Progenitor cell of endocrine pancreas (in vitro differentiated cells): ENCODE measurements at places on chromosomes 7 and 10.

- DNase-seq, result no peak
- H3K36me3 ChIP-seq, result no peaks in the 10 kb centered on the region
- no peaks in the 10 kb centered on the region for H3K4me1 ChIP-seq
- H3K27ac ChIP-seq, result no peak overlapping the region
- H3K27me3 ChIP-seq, result peaks cover 16% of the 10 kb centered on the region
- no peak overlapping the region for H3K4me3 ChIP-seq
Measured at GRCh38 chr10:28411648-28412047, 108.8 kb upstream of the MPP7 start.

GRCh38 chr7:127899411-127899810, 131.8 kb downstream of the LRRC4 start:
- no peaks in the 10 kb centered on the region for H3K36me3 ChIP-seq
- no peak overlapping the region for H3K4me3 ChIP-seq
- peaks cover 18% of the 10 kb centered on the region for H3K4me1 ChIP-seq
- no peaks in the 10 kb centered on the region for H3K27me3 ChIP-seq
- no peak overlapping the region for H3K27ac ChIP-seq

- H3K4me1 ChIP-seq, result no peaks in the 10 kb centered on the region
- no peak overlapping the region for H3K27ac ChIP-seq
- H3K36me3 ChIP-seq, result peaks cover 34% of the 10 kb centered on the region
- H3K4me3 ChIP-seq, result no peak overlapping the region
- no peak for DNase-seq
- no peaks in the 10 kb centered on the region for H3K27me3 ChIP-seq
Measured at GRCh38 chr7:5712566-5712965, 68.9 kb downstream of the RNF216 start.

DNA sequence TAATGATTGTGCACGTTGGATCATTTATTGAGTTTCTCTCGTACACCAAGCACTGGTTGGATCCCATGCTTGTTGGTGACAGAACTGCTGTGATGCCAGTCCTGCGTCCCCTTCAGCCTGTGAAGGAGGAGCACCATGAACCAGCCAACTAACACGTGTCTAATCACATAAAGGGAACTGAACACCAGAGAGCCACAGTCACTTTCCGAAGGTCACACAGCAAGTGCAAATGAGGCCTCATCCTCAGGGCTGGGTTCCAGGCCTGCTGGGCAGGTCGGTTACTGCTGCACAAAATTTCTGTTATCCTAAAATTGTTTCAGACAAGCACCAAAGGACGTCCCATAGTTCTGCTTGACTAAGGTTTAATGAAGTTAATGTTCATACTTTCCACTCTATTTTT, 332.0 kb upstream of the ZNF32 start:
- H3K27ac ChIP-seq, result no peak overlapping the region
- H3K4me1 ChIP-seq, result no peaks in the 10 kb centered on the region
- H3K4me3 ChIP-seq, result no peak overlapping the region
- no peak for DNase-seq

- DNase-seq, result no peak
- no peak overlapping the region for H3K27ac ChIP-seq
- H3K4me1 ChIP-seq, result no peaks in the 10 kb centered on the region
- no peaks in the 10 kb centered on the region for H3K27me3 ChIP-seq
Measured at GRCh38 chr7:41367967-41368882, 334.7 kb downstream of the INHBA start.

DNA sequence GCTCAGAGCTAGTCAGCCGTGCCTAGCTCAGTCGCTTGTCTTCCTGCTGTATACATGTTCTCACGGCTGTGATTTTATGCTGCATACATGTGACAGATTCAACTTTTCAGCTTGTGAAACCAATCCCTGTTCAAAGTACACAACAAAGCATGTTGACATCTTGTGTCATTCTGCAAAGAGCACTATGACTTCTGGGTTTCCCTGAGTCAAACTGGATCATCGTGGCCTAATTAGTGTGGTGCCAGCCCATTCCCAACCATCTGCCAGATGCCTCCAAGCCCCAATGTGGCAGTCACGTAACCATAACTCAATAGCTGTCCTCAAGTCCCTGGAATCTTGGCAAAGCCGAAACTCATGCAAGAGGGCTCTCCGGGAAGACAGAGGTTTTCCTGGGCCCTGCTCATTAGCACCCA, 144.8 kb downstream of the MYOF start:
- H3K27ac ChIP-seq, result no peak overlapping the region
- DNase-seq, result no peak
- H3K36me3 ChIP-seq, result peaks cover 3% of the 10 kb centered on the region
- H3K4me1 ChIP-seq, result no peaks in the 10 kb centered on the region

DNA sequence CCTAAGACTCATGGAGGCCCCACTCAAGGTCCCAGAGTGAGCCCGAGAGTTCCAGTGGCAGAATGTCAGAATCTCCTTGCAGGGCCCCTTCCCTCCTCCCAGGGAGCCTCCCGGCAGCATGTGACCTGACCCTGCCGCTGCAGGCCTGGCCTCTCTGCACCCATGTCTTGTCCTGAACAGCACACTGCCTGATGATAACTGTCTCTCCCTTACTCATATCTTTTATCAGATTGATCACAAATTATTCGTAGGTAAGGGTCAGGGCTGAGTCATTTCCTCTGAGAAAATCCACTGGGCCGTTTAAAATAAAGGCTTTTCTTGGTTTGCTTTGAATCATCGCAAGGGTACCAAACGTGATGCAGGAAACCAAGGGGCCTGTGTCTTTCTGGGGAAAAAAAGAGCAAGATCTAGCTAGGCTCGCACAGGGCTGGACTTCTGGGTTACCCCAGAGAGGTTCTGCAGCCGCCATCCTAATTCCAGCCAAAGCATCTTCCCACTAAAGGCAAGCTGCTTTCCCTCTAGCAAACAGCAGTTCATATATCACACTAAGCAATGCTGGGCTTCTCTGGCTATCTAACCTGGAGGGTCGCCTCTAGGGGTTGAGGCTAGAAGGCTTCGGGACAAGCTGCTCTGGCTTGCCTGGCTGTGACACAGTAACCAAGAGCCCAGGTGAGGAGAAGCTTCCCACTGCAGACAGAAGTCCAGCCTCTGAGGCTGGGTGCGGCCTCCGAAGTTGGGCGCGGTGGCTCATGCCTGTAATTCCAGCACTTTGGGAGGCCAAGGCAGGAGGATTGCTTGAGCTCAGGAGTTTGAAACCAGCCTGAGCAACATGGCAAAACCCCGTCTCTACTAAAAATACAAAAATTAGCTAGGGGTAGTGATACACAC, 104.9 kb downstream of the SPDYE5 start:
- no peak overlapping the region for H3K4me3 ChIP-seq
- H3K27ac ChIP-seq, result no peak overlapping the region
- no peaks in the 10 kb centered on the region for H3K4me1 ChIP-seq

GRCh38 chr7:100158229-100159098, at the start of gene TRAPPC14:
TRAPPC14 (minus strand) TSS chr7:100158723; CDS start chr7:100158499, 224 bp downstream.
- H3K4me1 ChIP-seq, result peaks cover 9% of the 10 kb centered on the region
- H3K27ac ChIP-seq, result peak within 1 kb of the TSS; percentile 87
- H3K4me3 ChIP-seq, result peak within 1 kb of the TSS; percentile 75
- peak; percentile 82 for DNase-seq
- peaks cover 6% of the 10 kb centered on the region for H3K36me3 ChIP-seq

DNA sequence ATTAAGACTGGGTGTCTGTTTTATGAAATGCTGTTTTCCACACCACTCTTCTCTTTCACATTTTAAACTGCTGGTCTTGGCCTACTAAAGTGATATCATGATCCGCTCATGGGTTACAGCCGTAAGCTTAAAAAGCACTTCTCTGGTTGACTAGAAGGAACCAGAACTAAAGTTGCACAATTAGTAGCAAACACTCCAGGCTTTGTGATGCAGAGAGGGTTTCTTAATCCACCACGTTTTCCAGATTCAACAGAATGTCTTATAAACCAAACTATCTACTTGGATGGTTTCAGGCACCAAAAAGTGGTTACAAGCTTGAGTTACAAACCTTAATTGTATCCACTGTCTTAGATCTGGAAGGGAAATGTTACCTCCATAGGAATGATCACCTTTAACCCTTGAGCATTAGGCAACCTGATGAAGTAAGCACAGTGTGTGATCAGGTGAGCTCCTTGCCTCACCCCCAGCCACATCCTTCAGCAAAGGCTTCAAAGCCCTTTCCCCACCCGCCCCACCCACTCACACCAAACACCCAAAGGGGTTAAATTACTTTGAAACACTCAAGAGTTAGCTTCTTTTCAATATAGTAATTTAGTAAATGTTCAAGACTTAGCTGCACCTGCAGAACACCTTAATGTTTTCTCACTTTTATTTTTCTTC, 3.5 kb downstream of the ELMO1 start:
- no peaks in the 10 kb centered on the region for H3K27me3 ChIP-seq
- H3K36me3 ChIP-seq, result peaks cover 3% of the 10 kb centered on the region
- no peak overlapping the region for H3K27ac ChIP-seq
- no peak for DNase-seq
- peaks cover 53% of the 10 kb centered on the region for H3K4me1 ChIP-seq

- no peak for DNase-seq
- peaks cover 23% of the 10 kb centered on the region for H3K27me3 ChIP-seq
- H3K4me1 ChIP-seq, result peaks cover 6% of the 10 kb centered on the region
- H3K27ac ChIP-seq, result no peak overlapping the region
- no peaks in the 10 kb centered on the region for H3K36me3 ChIP-seq
- H3K4me3 ChIP-seq, result no peak overlapping the region
Measured at GRCh38 chr10:126402721-126403695, 14.7 kb upstream of the ADAM12 start.

DNA sequence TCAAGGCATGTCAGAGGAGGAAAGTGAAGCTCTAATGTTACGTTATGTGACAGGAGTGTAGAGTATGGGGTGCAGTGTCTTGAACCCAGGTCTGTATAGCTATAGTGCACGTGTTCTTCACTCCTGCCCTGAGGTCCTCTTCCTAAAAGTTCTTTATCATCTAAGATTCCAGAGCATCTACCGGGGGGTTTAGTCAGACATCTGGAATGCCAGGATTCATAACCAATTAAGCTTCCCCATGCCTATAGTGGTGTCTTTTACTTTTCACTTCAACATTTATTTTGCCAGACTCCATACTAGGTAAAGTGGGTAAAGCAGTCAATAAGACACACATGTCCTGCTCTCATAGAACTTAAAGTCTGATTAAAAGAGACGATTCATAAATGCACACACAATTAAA, 22.4 kb downstream of the PPP1R3C start:
- DNase-seq, result no peak
- no peak overlapping the region for H3K27ac ChIP-seq
- no peaks in the 10 kb centered on the region for H3K4me1 ChIP-seq
- peaks cover 6% of the 10 kb centered on the region for H3K36me3 ChIP-seq
- H3K4me3 ChIP-seq, result no peak overlapping the region

GRCh38 chr10:17841050-17841449, 31.9 kb downstream of the MRC1 start:
- H3K4me3 ChIP-seq, result no peak overlapping the region
- peaks cover 14% of the 10 kb centered on the region for H3K27me3 ChIP-seq
- no peak for DNase-seq
- peaks cover 5% of the 10 kb centered on the region for H3K4me1 ChIP-seq

GRCh38 chr7:14309432-14309831, 320.0 kb upstream of the ETV1 start:
- no peak for DNase-seq
- H3K27ac ChIP-seq, result no peak overlapping the region
- H3K36me3 ChIP-seq, result no peaks in the 10 kb centered on the region
- no peaks in the 10 kb centered on the region for H3K27me3 ChIP-seq
- H3K4me3 ChIP-seq, result no peak overlapping the region

DNA sequence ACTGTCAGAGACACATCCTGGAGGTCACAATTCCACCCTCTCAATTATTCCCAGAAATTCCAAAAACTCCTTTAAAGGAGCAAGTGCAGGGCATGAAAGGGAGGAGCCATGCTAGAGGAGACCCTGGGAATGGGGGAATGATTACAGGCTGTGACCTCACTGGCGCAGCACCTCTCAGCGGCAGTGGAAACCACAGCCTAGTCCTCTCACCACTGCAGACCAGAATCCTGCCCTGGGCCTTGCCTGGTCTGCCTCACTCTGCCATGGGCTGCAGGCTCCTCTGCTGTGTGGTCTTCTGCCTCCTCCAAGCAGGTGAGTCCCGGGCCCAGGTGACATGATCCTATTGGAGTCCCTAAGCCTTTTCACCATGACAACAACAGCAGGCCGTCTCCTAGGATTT, 50.5 kb upstream of the PRSS58 start:
- H3K36me3 ChIP-seq, result no peaks in the 10 kb centered on the region
- peaks cover 10% of the 10 kb centered on the region for H3K27me3 ChIP-seq
- DNase-seq, result no peak
- H3K27ac ChIP-seq, result no peak overlapping the region
- no peaks in the 10 kb centered on the region for H3K4me1 ChIP-seq

GRCh38 chr10:85946713-85947326, 419.8 kb downstream of the GRID1 start:
- no peak overlapping the region for H3K4me3 ChIP-seq
- peaks cover 3% of the 10 kb centered on the region for H3K27me3 ChIP-seq
- H3K4me1 ChIP-seq, result no peaks in the 10 kb centered on the region
- H3K27ac ChIP-seq, result no peak overlapping the region

DNA sequence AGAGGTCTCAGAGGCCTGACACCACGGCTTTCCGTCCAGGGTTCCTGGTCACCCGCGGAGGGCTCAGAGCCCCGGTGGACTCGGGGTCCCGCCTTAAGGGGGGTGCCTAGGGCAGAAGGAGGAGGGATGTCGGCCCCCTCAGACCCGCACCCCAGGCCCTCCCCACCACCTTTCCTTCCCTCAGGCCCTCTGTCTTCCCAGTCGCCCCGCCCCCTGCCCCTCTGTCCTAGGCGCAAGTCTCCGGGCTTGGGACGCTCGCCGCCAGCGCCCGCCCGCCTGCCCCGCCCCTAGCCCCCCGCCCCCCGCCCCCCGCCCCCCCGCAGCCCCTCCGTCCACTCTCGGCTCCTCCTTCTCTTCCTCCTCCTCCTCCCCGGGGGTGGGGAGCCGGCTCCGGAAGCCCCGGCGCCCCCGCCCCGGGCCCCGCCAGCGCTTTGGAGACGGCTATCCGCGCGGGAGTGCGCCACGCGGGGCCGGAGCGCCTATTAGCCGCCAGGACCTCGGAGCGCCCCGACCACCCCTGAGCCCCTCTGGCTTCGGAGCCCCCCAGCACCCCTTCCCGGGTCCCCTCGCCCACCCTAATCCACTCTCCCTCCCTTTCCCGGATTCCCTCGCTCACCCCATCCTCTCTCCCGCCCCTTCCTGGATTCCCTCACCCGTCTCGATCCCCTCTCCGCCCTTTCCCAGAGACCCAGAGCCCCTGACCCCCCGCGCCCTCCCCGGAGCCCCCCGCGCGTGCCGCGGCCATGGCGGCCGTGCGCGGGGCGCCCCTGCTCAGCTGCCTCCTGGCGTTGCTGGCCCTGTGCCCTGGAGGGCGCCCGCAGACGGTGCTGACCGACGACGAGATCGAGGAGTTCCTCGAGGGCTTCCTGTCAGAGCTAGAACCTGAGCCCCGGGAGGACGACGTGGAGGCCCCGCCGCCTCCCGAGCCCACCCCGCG, at the start of gene AEBP1:
Gene AEBP1, plus strand, starts transcription at position 423 of the 937 bp plus-strand sequence. Its CDS starts 321 bp downstream, at position 744.
- no peaks in the 10 kb centered on the region for H3K36me3 ChIP-seq
- H3K27ac ChIP-seq, result no peak within 1 kb of the TSS
- peaks cover 23% of the 10 kb centered on the region for H3K27me3 ChIP-seq
